ENCODE measurements at places on chromosomes 4 and X.

GRCh38 chr4:186570193-186570996, 15.0 kb upstream of the MTNR1A start:
- no peak for DNase-seq

DNA sequence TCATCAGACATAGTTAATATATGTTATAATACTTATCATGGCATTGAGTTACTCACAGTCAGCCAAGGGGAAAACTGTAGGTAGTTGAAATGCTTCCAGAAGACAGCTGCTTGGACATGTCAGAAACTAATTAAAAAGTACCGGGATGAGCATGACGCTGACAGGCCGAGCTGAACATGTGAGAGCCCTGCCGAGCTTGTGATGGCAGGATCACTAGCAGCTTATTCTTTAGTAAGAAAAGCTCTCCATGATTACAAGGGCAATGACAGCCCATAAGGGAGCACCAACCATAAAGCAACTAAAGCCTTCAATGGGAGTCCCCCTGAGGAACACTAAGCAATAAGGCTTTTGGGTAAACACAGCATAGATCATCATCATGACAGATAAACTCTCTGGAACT, 435.6 kb downstream of the TLL1 start:
- no peak for DNase-seq

- DNase-seq: no peak
Observed at GRCh38 chr4:76306882-76307659, 538 bp downstream of the STBD1 start.

- DNase-seq: no peak
Observed at GRCh38 chr4:17846266-17846665, 35.5 kb downstream of the NCAPG start.

Data from hematopoietic multipotent progenitor cell treated with erythropoietin and hydrocortisone succinate and interleukin-3 and kit ligand, for 15 days (in vitro differentiated cells).